ENCODE measurements at places on chromosomes 11 and 22. TPM values are rescaled to one million over a fixed set of nuclear protein-coding genes. Genes with fewer than 3 reads are reported as not detected.

DNA sequence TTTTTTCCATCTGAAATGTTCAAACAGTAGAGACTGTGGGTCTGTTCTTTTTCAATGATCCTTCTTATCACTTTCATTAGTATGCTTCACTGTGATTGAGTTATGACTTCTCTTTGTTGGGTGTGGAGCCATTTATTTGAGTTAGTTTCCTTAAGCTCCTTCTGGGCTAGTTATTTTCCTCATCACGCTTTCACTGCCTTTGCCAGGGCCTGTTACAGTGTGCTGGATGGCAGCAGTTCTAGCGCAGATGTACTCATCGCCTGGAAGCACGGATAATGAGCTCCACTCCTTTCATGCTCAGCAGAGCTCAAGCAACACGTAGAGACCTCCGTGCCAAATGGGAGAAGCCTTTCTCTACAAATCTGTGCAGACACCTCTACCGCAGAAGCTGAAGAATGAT, 7.0 kb upstream of the ARHGAP42 start:
- H3K4me3 ChIP-seq: no peak overlapping the region
- H3K27ac ChIP-seq: no peak overlapping the region
- H3K27me3 ChIP-seq: no peaks in the 10 kb centered on the region
- no peaks in the 10 kb centered on the region for H3K36me3 ChIP-seq
- DNase-seq: no peak
- H3K4me1 ChIP-seq: no peaks in the 10 kb centered on the region

The SCGB1D1 gene
- not detected for total RNA-seq

GRCh38 chr11:83659466-83659865, 373.3 kb upstream of the CCDC90B start:
- H3K36me3 ChIP-seq: no peaks in the 10 kb centered on the region
- H3K27me3 ChIP-seq: no peaks in the 10 kb centered on the region
- no peak overlapping the region for H3K27ac ChIP-seq
- peaks cover 8% of the 10 kb centered on the region for H3K4me1 ChIP-seq

GRCh38 chr11:61357233-61357893, 4.3 kb downstream of the CYB561A3 start:
- H3K36me3 ChIP-seq: no peaks in the 10 kb centered on the region
- DNase-seq: no peak
- no peak overlapping the region for H3K27ac ChIP-seq
- H3K27me3 ChIP-seq: no peaks in the 10 kb centered on the region
- no peak overlapping the region for H3K4me3 ChIP-seq

DNA sequence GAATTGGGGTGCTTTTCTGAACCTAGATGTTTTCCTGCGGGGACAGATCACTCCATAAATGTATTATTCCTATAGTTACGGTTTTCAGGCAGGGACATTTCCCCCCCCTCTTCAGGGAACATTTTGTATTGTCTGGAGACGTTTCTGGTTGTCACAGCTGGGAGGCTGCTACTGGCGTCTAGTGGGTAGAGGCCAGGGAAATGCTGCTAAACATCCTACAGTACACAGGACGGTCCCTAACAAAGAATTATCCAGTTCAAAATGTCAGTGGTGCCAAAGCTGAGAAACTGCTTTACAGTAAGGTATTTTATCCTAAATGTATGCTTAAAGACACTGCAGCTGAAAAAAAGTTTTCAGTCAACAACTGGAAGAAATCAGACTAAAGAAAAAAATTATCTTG, 19.4 kb downstream of the PIWIL4 start:
- H3K4me3 ChIP-seq: no peak overlapping the region
- DNase-seq: no peak
- H3K4me1 ChIP-seq: no peaks in the 10 kb centered on the region
- no peaks in the 10 kb centered on the region for H3K27me3 ChIP-seq
- no peak overlapping the region for H3K27ac ChIP-seq

DNA sequence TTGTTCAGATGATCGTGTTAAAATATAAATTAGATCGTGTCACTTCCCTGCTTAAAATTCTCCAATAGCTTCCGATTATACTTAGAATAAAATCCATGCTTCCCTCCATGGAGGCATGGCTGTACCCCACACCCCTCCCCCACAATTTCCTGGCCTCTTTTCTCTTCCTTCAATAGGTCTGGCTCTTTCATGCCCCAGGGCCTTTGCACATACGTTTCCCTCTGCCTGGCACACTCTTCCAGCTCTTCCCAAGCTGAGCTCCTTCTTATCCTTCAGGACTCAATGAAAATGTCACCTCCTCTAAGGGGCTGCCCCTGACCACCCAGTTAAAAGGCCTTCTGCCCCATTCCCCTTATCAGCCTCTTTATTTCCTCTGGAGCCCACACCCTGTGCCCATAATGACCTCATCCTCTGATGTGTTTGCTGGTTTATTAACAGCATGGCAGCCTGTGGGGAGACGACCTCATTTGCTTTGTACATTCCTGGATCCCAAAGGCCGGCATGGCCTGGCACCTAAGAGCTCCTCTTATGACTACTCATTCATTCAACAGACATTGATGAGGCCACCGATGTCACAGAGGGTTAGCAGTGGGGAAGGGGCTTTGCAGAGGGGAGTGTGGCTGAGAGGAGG, 9.0 kb upstream of the FLRT1 start:
- no peaks in the 10 kb centered on the region for H3K27me3 ChIP-seq
- peaks cover 36% of the 10 kb centered on the region for H3K4me1 ChIP-seq
- no peak overlapping the region for H3K4me3 ChIP-seq
- DNase-seq: no peak
- H3K36me3 ChIP-seq: no peaks in the 10 kb centered on the region

DNA sequence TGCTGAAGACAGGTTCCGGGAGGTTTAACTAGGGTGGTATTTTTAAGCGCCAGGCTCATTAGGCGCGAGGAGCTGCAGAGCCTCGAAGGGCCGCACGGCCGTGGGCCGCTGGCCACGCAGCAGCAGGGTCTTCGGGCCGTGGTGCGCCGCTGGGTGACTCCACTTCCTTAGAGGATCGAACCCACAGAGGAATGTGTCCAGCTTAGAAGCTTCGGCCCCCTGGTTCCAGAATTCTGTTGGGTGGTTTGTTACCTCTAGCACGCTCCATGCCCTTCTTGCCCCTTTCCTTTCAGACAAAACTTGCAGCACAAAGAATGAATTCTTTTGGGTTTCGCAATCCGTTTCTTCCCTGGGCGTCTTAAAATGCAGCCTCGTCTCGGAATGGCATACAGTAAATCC, 773 bp upstream of the PATL1 start:
- peak overlapping the region; percentile 74 for H3K27ac ChIP-seq
- peaks cover 16% of the 10 kb centered on the region for H3K36me3 ChIP-seq
- DNase-seq: no peak
- peaks cover 5% of the 10 kb centered on the region for H3K4me1 ChIP-seq

GRCh38 chr11:64132982-64133705, 32.8 kb downstream of the MACROD1 start:
- DNase-seq: peak; percentile 57
- peaks cover 31% of the 10 kb centered on the region for H3K4me1 ChIP-seq
- H3K27me3 ChIP-seq: no peaks in the 10 kb centered on the region
- H3K36me3 ChIP-seq: no peaks in the 10 kb centered on the region
- 0 out of 2 replicates have a peak overlapping the region, but pooled peaks have one; percentile 6 for H3K4me3 ChIP-seq
- H3K27ac ChIP-seq: peak overlapping the region; percentile 88

The F2 gene
- total RNA-seq: 0.06 TPM
